ENCODE measurements at places on chromosomes 11 and 22. TPM values are rescaled to one million over a fixed set of nuclear protein-coding genes. Genes with fewer than 3 reads are reported as not detected.
A peak's percentile ranks its signal among the peaks of the same experiment; 100 is the strongest.

DNA sequence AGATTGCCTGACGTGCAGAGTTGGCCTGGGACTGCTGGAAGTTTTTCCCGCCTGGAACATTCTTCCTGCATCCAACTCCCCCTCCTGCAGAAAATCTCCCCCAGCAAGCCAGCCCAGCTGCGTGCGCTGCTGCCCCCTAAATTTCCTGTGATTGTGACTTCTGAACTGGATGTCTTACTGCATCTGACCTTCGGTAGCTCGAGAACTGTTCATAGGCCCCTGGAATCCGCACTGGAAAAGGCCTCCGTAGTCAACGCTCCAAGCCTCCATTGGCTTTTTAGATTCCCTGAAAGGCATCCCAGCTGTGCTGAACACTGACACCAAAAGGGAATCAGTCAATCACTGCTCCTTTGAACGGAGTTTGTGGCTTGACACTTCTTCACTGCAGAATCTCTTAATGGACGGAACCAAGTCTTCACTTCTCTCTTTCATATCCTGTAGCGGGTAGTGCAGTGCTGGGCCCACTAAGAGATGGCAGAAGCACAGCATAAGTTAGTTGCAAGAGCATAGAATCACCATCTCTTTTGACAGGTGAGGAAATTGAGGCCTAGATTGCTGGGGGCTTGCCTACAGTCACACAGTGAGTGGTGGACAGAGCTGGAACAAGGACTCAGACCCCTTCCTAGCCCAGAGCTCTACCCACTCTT is 14.2 kb upstream of the RASD2 start:
- H3K4me1 ChIP-seq = no peaks in the 10 kb centered on the region
- no peak for DNase-seq
- no peaks in the 10 kb centered on the region for H3K36me3 ChIP-seq
- H3K27me3 ChIP-seq = peaks cover 14% of the 10 kb centered on the region
- no peak overlapping the region for H3K27ac ChIP-seq

GRCh38 chr22:43835736-43836135 is 23.6 kb upstream of the EFCAB6 start:
- DNase-seq = no peak
- H3K4me1 ChIP-seq = no peaks in the 10 kb centered on the region
- no peaks in the 10 kb centered on the region for H3K27me3 ChIP-seq
- no peak overlapping the region for H3K4me3 ChIP-seq
- peaks cover 5% of the 10 kb centered on the region for H3K36me3 ChIP-seq

The CHCHD10 gene
- total RNA-seq = 102 TPM

The E2F8 gene
- 10.5 TPM for total RNA-seq

GRCh38 chr22:41248314-41248713 is 7.6 kb upstream of the CHADL start:
- no peak overlapping the region for H3K27ac ChIP-seq
- DNase-seq = no peak
- H3K36me3 ChIP-seq = peaks cover 38% of the 10 kb centered on the region
- no peaks in the 10 kb centered on the region for H3K4me1 ChIP-seq
- H3K4me3 ChIP-seq = no peak overlapping the region
- H3K27me3 ChIP-seq = no peaks in the 10 kb centered on the region

DNA sequence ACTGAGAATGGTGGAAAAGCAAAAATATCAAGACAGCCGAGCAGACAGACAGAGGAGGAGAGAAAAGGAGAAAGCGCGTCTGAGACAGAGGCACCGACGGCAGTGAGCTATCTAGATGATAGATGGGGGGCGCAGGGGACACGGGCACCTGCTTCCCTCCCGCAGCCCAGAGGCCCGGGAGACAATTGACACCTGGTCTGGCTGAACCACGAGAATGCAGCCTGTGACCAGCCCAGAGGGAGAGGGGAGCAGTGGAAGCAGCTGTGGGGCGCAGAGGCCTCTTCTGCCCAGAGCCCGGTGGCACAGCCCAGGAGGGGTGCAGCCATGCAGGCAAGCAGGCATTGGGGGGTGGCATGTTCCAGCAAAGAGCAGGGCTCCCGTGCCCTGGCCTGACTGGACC is 48.2 kb downstream of the ELFN2 start:
- H3K4me3 ChIP-seq = no peak overlapping the region
- H3K36me3 ChIP-seq = no peaks in the 10 kb centered on the region
- H3K4me1 ChIP-seq = no peaks in the 10 kb centered on the region
- DNase-seq = no peak
- no peaks in the 10 kb centered on the region for H3K27me3 ChIP-seq

GRCh38 chr11:126992804-126993111 is 7.8 kb downstream of the KIRREL3 start:
- H3K36me3 ChIP-seq = no peaks in the 10 kb centered on the region
- no peaks in the 10 kb centered on the region for H3K4me1 ChIP-seq
- no peak overlapping the region for H3K27ac ChIP-seq

- H3K4me1 ChIP-seq = no peaks in the 10 kb centered on the region
- no peaks in the 10 kb centered on the region for H3K27me3 ChIP-seq
- peaks cover 43% of the 10 kb centered on the region for H3K36me3 ChIP-seq
- no peak within 1 kb of the TSS for H3K27ac ChIP-seq
Measured at GRCh38 chr11:67437082-67437808, at the start of gene PTPRCAP. Gene PTPRCAP, minus strand, starts transcription at chr11:67437682. Its CDS starts 63 bp downstream, at chr11:67437619.

The EWSR1 gene
- total RNA-seq = 167 TPM

DNA sequence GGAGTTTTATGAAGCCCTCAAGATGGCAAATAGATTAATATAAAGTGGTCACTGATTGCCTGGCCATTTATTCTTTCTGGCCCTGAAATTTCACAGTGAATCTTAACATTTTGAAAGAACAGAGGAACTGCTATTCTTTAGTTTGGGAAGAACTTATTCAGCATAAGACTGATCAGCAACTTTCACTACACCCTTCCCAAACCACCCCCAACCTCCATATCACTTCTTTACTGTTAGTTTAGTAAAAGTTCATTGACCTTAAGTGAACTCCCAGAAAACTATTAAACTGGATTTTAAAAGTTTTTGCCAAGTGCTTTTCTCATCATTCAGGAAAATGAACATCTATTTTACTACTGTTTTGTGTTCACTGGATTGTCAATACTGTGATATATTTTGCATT is 77.4 kb downstream of the NARS2 start:
- peaks cover 8% of the 10 kb centered on the region for H3K36me3 ChIP-seq
- no peak for DNase-seq
- no peaks in the 10 kb centered on the region for H3K27me3 ChIP-seq

The APOA1 gene
- total RNA-seq = 91.8 TPM

DNA sequence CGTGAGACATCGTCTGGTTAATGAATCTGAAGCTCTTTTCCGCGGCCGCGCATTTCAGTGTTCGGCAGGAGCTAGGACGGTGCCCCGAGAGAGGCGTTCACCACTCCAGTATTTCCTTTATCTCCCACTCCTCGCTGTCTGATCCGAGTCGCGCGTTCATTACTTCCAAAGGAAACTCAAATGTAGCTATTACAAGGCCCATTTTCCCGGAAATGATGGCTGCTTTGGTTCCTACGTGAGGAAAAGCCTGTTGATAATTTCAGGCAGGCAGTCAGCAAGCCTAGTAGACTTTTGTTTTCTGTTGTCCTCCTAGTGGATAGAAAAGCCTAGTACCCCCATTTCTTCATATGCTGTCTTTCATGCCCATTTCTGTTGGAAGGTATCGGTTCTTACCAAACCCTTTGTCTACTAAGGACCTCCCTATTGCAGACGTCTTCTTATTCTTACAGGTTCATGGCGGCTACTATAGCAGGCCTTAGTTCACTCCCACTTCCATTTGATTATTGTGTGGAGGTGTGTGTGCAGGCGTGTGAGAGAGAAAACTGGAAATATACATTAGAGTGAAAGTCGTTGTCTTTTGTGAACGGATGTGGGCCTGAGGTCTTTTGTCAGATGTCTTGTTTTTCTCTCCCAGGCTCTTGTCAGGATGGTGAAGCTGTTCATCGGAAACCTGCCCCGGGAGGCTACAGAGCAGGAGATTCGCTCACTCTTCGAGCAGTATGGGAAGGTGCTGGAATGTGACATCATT is 737 bp downstream of the RBM4 start:
- H3K36me3 ChIP-seq = peaks cover 65% of the 10 kb centered on the region
- peak overlapping the region; percentile 96 for H3K27ac ChIP-seq
- peak overlapping the region; percentile 100 for H3K4me3 ChIP-seq
- H3K4me1 ChIP-seq = peaks cover 4% of the 10 kb centered on the region
- H3K27me3 ChIP-seq = no peaks in the 10 kb centered on the region

The TPP1 gene
- total RNA-seq = 62.9 TPM

- no peak overlapping the region for H3K4me3 ChIP-seq
- DNase-seq = no peak
- H3K4me1 ChIP-seq = no peaks in the 10 kb centered on the region
Measured at GRCh38 chr11:88171982-88172381, 3.3 kb downstream of the RAB38 start.

The MYRF gene
- total RNA-seq = 61.7 TPM

- H3K27ac ChIP-seq = peak overlapping the region; percentile 38
- H3K27me3 ChIP-seq = no peaks in the 10 kb centered on the region
- no peak for DNase-seq
- no peaks in the 10 kb centered on the region for H3K4me1 ChIP-seq
- H3K36me3 ChIP-seq = no peaks in the 10 kb centered on the region
- H3K4me3 ChIP-seq = no peak overlapping the region
Measured at GRCh38 chr11:125953401-125953935, 7.6 kb downstream of the VSIG10L2 start.

GRCh38 chr22:47155131-47155885 is 392.9 kb downstream of the TBC1D22A start:
- no peaks in the 10 kb centered on the region for H3K27me3 ChIP-seq
- no peaks in the 10 kb centered on the region for H3K4me1 ChIP-seq
- H3K36me3 ChIP-seq = no peaks in the 10 kb centered on the region
- no peak overlapping the region for H3K4me3 ChIP-seq

DNA sequence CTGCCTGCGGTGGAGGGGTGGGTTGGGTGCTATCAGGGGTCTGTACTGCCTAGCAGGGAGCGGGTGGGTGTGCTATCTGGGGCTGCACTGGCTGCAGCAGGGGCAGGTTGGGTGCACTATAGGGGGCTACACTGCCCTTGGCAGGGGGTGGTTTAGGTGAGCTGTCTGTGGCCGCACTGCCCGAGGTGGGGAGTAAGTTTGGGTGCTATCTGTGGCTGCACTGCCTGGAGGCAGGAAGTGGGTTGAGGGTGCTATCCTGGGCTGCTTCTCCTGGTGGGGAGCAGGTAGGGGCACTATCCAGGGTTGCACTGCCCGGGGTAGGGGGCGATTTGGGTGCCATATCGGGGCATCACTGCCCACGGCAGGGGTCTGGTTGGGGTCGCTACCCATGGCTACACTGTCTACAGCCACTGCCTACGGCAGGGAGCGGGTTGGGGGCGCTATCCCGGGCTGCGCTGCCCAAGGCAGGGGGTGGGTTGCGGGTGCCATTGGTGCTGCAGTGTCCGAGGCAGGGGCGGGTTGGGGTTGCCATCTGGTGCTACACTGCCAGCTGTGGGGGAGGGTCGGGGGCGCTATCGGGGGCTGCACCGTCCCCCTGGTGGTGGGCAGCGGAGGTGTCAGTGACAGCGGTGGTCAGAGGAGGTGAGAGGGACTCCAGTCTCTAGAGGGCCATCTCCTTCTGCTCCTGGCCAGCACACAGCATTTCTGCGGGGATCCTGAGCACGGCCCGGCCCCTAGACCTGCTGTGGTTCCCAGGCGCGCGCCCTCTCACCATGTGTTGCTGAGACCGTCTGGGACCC is 1.3 kb upstream of the RFPL2 start:
- DNase-seq = peak; percentile 80
- peaks cover 22% of the 10 kb centered on the region for H3K4me1 ChIP-seq
- no peak overlapping the region for H3K27ac ChIP-seq
- no peaks in the 10 kb centered on the region for H3K27me3 ChIP-seq
- peak overlapping the region; percentile 85 for H3K4me3 ChIP-seq

The CRACR2B gene
- total RNA-seq = 26.5 TPM

DNA sequence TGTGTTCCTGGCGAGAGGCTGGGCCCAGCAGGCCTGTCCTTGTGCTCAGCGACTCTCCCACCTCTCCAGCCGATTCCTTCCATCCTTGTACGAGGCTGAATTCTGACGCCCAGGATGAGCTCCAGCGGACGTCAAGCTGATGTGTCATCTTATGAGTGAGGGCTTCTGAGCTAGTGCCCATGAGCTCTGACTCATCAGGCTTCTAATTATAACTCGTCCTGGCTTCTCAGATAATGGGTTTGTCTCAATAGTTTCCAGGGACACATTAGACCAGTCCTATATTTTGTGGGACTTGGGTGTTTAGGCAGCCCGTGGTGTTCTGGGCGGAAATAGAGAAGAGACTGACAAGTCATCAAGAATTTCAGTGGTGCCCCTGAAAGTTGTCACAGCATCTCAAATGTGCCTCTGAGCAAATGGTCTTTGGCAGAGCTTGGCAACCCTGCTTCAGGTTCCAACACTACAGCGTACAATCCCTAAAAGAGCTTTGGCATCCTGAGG is 108.2 kb upstream of the CD44 start:
- no peaks in the 10 kb centered on the region for H3K27me3 ChIP-seq
- no peak overlapping the region for H3K27ac ChIP-seq
- peaks cover 5% of the 10 kb centered on the region for H3K4me1 ChIP-seq
- no peak overlapping the region for H3K4me3 ChIP-seq
- no peaks in the 10 kb centered on the region for H3K36me3 ChIP-seq
- no peak for DNase-seq

- H3K4me1 ChIP-seq = no peaks in the 10 kb centered on the region
- peaks cover 38% of the 10 kb centered on the region for H3K27me3 ChIP-seq
- H3K27ac ChIP-seq = no peak overlapping the region
- peak; percentile 61 for DNase-seq
- no peaks in the 10 kb centered on the region for H3K36me3 ChIP-seq
Measured at GRCh38 chr11:33828604-33829429, 54.5 kb upstream of the FBXO3 start.

DNA sequence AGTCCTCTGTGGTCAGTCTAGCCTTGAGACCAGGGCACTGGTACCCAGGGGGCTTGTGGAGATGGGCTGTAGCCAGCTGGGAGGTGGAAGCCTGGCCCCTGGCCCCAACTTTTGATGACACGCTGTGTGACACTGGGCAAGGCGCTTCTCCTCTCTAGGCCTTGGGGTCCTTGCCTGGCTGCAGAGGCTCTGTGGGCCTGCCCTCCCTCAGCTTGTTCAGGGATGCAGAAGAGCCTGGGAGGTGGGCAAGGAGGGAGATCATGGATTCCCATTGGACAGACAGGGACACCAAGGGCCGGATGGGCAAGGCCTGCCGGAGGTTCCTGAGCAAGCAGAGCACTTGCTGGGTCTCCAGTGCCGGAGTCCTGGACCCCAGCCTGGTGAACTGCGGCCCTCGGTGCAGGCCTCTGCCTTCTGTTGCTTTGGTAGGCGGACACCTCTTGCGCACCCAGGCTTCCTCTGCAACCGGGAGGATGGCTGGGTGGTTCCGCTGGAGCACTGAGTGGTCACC is 1.3 kb upstream of the PPP2R5B start:
- no peak overlapping the region for H3K4me3 ChIP-seq
- DNase-seq = no peak
- no peaks in the 10 kb centered on the region for H3K4me1 ChIP-seq
- no peaks in the 10 kb centered on the region for H3K36me3 ChIP-seq
- peaks cover 69% of the 10 kb centered on the region for H3K27me3 ChIP-seq
- H3K27ac ChIP-seq = no peak overlapping the region

The PGR gene
- total RNA-seq = not detected

GRCh38 chr11:65150509-65151299 is 16.4 kb upstream of the SYVN1 start:
- H3K27me3 ChIP-seq = no peaks in the 10 kb centered on the region
- no peaks in the 10 kb centered on the region for H3K36me3 ChIP-seq
- DNase-seq = peak; percentile 66
- H3K4me3 ChIP-seq = no peak overlapping the region
- H3K27ac ChIP-seq = no peak overlapping the region
- no peaks in the 10 kb centered on the region for H3K4me1 ChIP-seq

The DDTL gene
- total RNA-seq = not detected

The KCNK4 gene
- not detected for total RNA-seq

Measured in endodermal cell (in vitro differentiated cells).